ENCODE measurements at places on chromosomes 6 and 20. TPM values are rescaled to one million over a fixed set of nuclear protein-coding genes. Genes with fewer than 3 reads are reported as not detected.

GRCh38 chr6:40963019-40963418, 76.0 kb downstream of the UNC5CL start:
- DNase-seq, result no peak

- no peak for DNase-seq
Observed at GRCh38 chr6:78089531-78089930, 436.7 kb downstream of the MEI4 start.

ANKEF1 gene
- total RNA-seq, result 5.1 TPM

GRCh38 chr20:10641893-10642292, 31.9 kb downstream of the JAG1 start:
- DNase-seq, result no peak

GRCh38 chr6:100484474-100484873, 19.8 kb upstream of the SIM1 start:
- DNase-seq, result no peak

PCSK2 gene
- not detected for total RNA-seq

DNA sequence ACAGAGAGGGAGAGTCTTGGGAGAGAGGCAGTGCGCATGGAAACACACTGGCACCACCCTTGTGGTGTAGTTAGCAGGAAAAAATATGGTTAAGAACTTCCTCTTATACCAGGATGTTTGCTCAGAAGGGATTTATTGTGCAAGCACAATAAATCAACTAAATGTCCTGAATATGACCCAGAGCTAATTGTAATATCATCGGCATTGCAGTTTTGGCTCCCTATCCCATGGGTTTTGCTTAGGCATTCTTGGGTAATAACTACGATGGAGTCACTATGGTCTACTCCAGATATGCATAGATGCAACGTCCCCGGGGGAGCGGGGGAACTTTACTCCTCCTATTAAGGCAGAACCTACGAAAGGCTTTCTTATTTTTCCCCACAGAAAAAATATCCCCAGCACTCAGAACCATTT, 751.6 kb downstream of the EYS start:
- no peak for DNase-seq

PRSS16 gene
- total RNA-seq, result 0.88 TPM

DNA sequence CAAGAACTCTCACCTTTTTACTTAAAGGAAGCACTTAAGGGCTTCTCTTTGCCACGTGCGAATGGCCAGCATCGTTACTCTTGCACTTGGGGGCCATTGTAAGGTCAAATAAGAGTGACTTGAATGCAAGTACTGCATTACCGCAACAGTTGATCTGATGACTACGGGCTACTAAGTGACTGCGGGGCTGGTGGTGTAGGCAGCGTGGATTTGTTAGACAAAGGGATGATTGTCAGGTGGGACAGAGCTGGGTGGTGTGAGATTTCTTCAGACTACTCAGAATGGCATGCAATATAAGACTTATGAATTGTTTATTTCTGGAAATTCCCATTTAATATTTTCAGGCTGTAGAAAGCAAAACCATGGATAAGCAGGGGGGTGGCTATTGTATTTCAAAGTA, 199.7 kb upstream of the UST start:
- no peak for DNase-seq

GRCh38 chr20:33858666-33859065, 47.5 kb downstream of the CHMP4B start:
- no peak for DNase-seq

DNA sequence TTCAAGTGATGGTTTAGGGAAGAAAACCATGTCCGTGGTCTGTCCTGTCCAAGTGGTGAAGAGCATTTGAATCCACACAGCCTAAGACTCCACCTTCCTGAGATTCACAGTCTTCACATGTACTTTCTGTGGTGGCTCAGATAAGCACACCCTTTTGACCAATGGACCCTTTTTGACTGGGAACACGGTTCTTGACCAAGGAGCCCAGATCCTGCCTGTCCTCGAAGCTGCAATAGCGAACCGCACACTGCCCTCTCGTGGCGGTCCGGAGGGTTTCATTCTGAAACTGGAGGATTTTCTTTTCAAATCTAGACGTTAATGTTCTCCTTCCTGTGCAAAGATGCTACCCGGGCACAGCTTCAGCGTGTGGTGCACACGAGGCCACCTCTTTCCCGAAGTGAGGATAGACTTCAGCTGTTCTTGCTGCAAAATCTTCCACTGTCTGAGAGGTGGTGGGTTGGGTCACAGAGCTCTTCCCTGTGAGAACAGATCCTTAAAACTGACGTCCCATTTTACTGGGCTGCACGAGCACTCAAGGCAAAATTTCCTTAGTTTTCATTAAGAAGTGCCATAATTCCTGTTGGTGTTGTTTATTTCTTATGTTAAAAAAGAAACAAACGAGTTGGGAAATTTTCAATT, 90.5 kb downstream of the SYNJ2 start:
- peak; percentile 79 for DNase-seq

- no peak for DNase-seq
Observed at GRCh38 chr20:48705240-48706115, 122.3 kb downstream of the PREX1 start.

- DNase-seq, result no peak
Observed at GRCh38 chr20:49515586-49515985, 33.1 kb upstream of the KCNB1 start.

DNA sequence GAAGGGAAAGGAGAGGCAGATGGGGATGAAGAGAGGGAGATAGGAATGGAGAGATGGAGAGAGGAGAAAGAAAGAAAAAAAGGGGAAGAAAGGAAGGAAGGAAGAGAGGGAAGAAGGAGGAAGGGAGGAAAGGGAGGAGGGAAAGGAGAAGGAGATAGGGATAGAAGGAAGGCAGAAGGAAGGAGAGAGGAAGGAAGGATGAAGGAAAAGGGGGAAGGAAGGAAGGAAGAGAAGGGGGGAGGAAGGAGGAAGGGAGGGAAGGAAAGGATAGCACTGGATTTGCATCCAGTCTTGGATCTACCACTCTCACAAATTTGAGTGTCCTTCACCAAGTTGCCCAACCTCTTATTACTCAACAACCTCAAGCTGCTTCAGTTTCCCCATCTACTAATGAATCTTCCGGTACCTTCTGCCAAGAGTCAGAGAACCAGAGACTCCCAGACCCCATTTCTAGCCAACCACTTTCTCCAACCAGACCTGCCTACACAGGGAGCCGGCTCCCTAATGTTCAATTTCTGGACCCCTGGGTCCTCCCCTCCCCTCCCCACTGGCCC, 79.7 kb upstream of the FOXP4 start:
- DNase-seq, result no peak

- no peak for DNase-seq
Observed at GRCh38 chr6:5989141-5989723, 17.5 kb downstream of the NRN1 start.

DNA sequence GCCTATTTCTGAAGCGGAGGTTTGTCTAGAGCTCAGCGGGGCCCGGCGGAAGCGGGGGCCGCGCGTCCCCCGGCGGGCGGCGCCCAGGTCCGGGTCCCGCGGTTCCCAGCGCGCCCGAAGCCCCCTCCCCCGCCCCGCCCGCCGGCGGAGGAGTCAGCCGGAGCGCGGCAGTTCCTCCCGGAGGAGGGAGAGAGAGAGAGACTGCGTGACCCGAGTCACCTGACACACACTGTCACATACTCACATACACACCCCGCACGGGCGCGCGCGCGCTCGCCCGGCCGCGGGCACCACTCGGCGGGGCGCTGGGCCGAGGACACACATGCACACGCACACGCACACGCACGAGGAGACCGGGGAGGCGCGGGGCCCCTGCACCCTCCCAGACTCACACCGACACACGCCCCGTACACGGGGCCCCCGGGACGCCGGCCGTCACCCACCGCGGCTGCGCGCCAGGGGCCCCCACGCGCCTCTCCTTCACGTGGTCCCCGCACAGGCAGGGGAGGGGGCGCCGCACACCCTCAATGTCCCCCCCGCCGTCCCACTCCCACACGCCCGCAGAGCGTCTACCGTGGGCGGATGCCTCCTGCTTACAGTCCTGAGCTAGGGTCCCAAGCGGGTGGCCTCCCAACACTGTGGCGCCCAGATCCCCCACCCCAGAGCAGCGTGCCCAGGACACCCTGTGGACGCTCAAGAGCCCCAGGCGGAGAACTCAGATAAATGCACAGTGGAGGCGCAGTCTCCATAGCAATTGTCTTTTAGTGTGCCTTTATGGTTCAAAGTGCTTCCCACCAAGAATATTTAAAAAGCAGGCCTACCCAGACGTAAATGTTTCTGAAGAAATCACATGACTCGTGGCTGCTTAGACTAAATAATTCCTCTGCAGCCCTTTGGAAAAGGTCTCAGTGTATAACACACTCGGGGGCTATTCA, at the start of gene RRAGD:
Gene RRAGD (minus strand): TSS at position 203 of the 935 bp plus-strand sequence. CDS start 280 bp downstream, outside the sequence.
- DNase-seq, result peak; percentile 35

ALDH8A1 gene
- not detected for total RNA-seq

HLA-DQA2 gene
- total RNA-seq, result not detected

MLN gene
- not detected for total RNA-seq

- DNase-seq, result no peak
Observed at GRCh38 chr6:166156942-166157341, 10.7 kb downstream of the TBXT start.

- no peak for DNase-seq
Observed at GRCh38 chr6:113630738-113631535, 226.2 kb upstream of the MARCKS start.

DNA sequence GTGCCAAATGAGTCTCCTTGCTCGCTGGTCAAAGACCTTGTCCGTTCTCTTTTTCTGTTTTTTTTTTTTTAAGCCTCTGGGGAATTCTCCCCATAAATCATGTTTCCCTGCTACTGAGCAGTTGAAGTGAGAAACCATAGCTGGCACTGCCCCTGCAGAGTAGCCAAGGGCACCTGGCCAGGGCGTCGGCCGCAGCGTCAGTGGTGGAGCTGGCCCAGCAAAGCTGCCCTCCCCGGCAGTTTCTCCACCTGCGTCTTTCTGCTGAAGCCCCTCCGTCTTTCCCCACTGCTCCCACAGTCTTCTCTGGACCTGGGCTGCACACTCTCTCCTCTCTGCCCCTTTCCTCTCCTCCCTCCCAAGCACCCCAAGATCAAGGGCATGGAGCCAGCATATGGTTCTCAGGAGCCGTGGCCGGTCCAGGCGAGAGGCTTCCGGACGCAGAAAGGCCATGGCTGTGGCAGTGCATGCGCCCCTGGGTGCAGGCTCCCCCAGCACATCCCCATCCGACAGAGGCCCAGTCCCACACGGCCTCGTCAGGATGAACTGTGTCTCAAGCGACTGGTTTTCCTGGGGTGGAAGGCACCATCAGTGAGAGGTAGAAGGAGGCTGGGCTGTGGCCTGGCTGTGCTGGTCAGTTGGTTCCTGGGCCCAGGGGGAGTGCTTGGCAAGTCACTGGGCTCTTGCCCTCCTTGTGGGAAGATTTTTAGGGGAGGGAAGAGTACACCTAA, 218.1 kb downstream of the ERMARD start:
- DNase-seq, result no peak

DNA sequence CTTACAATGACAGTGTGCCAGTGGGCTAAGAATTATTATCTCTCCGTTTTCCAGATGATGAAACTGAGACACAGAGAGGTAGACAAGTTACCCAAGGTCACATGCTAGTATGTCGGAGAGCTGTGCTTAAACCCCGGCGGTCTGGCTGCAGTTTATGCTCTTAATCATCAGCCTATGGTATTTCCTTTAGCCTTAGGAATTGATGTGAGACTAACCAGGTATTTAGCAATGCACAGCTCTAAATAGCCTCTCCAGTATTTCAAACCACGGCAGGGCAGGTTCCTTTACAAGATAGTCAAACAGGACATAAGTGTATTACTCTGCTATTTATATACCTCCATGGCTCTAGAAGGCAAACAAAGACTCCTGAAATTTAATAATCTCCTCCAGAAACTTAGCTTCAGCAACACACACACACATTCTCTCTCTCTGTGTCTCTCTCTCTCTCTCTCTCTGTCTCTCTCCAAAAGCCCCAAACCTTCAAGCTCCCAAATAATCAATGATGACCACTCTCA, 142.0 kb upstream of the ZNF217 start:
- DNase-seq, result no peak
